ENCODE measurements at places on chromosomes 2 and 18. TPM values are rescaled to one million over a fixed set of nuclear protein-coding genes. Genes with fewer than 3 reads are reported as not detected.
A peak's percentile ranks its signal among the peaks of the same experiment; 100 is the strongest.

The RAB6C gene
- total RNA-seq = not detected

The PPM1G gene
- 115 TPM for total RNA-seq

The EPAS1 gene
- total RNA-seq = 16.0 TPM

The PSMA8 gene
- 1.4 TPM for total RNA-seq

DNA sequence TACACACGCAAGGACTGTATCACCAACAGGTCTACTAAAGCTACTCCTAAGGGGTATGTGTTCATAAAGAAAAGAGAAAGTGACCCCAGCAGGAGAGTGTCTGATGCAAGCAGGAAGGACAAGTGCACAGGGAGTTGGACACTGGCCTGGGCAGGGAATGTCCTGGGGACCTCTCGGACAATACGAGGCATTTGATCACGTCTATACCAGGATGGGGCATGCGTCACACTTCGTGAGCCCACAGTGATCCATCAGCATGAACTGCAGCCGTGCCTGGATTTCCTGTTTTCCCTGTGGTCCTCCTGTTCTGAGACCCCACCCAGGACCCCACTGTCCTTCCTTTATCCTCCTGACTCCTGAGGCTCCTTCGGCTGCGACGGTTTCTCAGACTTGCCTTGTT is 113.9 kb downstream of the HDAC4 start:
- peak overlapping the region; percentile 1 for H3K27ac ChIP-seq
- no peak overlapping the region for H3K4me3 ChIP-seq
- peaks cover 2% of the 10 kb centered on the region for H3K36me3 ChIP-seq
- peaks cover 18% of the 10 kb centered on the region for H3K27me3 ChIP-seq

- no peak overlapping the region for H3K4me3 ChIP-seq
- no peak overlapping the region for H3K27ac ChIP-seq
- peaks cover 2% of the 10 kb centered on the region for H3K27me3 ChIP-seq
- H3K4me1 ChIP-seq = no peaks in the 10 kb centered on the region
- no peaks in the 10 kb centered on the region for H3K36me3 ChIP-seq
Observed at GRCh38 chr18:57898506-57899124, 95.5 kb upstream of the ATP8B1 start.

DNA sequence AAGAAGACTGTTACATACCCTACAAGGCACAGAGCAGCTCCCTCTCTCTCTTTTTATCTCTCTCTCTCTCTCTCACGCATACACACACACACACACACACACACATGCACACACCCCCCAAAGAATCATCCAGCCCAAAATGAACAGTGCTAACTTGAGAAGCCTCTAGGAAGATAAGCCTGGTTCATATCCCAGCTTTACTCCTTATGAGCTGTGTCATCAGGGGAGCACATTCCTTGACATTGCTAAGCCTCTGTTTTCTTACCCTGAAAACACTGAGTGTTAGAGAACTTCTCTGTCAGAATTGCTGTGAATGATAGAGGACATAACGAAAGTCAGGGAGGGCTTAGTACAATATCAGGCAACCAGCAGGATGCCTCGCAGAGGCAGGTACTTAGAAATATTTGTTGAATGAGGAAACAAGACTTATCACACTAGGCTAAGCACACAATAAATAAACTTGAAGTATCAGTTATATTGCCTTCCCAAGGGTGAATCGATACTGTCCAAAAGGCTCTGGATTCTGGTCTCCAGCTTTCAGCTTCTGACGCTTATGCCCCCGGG is 725.6 kb upstream of the ID2 start:
- no peaks in the 10 kb centered on the region for H3K36me3 ChIP-seq
- no peaks in the 10 kb centered on the region for H3K4me1 ChIP-seq
- no peaks in the 10 kb centered on the region for H3K27me3 ChIP-seq
- H3K4me3 ChIP-seq = no peak overlapping the region
- DNase-seq = no peak
- no peak overlapping the region for H3K27ac ChIP-seq
